GM13976 (cell line): ENCODE measurements at places on chromosomes 1 and 21.

- DNase-seq = no peak
Measured at GRCh38 chr1:180232521-180233043, 2.5 kb downstream of the LHX4 start.

- peak; percentile 23 for DNase-seq
Measured at GRCh38 chr1:173020138-173020750, 30.5 kb downstream of the TNFSF18 start.

DNA sequence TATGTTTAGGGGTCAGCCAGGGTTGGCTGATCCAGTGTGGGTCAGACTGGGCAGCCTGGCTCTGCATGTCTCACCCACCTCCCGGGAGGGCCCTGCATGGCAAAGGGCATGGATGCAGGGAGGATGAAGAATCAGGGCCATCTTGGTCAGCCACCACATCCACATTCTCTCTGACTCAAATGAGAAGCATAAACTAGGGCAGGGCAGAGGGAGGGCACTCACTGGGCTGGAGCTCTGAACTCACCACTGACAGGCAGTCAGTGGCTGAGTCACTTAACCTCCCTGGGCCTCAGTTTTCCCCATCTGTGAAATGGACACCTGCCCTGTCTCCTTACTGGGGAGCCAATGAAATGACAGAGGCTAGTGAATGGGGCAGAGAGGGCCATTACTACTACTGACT is 4.3 kb upstream of the CELA2A start:
- no peak for DNase-seq

- no peak for DNase-seq
Measured at GRCh38 chr1:6462412-6463119, 3.4 kb downstream of the TNFRSF25 start.

DNA sequence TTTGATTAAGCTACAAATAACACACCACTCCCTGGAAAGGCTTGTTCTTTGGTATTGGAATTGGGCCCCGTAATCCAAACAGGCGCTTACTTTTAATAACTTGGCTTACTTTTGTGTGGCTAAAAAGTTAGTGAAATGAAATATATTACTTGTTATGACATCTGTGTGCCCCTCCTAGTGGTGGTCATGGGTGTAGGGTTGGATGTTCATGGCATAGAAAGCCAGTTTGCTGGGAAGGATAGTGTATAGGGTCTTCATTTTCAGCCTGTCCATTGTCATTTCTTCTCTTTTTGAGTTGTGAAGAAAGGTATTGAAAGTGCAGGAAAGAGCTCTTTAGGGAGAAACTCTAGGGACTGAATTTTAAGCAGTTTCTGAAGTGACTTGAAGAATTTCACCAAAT is 5.9 kb downstream of the CDC14A start:
- DNase-seq = no peak

- peak; percentile 63 for DNase-seq
Measured at GRCh38 chr1:181179987-181180365, 91.5 kb downstream of the IER5 start.

GRCh38 chr1:207407655-207408260 is 46.4 kb upstream of the CR2 start:
- no peak for DNase-seq

GRCh38 chr1:112389689-112390088 is 6.3 kb upstream of the CTTNBP2NL start:
- no peak for DNase-seq

DNA sequence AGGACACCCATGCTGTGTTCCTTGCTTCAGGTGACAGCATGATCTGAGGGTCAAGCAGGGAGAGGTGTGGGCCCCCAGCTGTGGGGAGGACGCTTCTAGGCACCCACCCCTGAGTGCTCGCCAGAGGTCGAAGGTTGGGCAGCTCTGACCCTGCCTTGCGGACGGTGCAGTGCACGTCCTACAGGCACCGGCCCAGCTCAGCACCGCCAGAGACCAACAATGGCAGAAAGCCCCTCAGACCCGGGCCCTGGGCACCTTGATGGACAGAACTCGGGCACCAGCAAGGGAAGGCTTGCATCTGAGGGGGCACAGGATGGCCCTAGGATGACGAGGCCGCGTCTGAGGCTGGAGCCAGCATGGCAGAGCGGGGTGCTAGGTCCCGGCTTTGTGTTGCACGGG is 24.7 kb downstream of the NADK start:
- DNase-seq = no peak

GRCh38 chr1:184615301-184615700 is 139.4 kb downstream of the EDEM3 start:
- no peak for DNase-seq

DNA sequence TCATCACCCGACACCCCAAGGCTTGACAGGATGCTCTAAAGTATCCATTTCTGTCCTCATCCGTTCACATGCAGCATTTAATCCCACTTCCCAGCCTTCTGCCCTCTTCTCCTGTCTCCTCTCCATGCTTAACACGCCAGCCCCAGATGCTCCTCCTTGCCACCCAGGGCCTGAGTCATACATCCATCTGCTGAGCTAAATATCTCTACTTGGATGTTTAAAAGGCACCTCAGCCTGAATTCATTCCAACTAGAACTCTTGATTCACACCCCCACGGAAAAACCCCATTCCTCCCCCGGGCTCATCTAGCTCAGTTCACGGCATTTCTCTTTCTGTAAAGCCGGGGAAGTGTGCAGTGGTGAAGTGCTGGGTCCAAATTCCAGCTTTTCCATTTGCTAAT is 27.7 kb downstream of the TEX35 start:
- no peak for DNase-seq

GRCh38 chr1:224639426-224639975 is 23.4 kb downstream of the CNIH3 start:
- DNase-seq = no peak

GRCh38 chr21:38533887-38534286 is 35.6 kb upstream of the ERG start:
- no peak for DNase-seq

- peak; percentile 75 for DNase-seq
Measured at GRCh38 chr1:43348809-43349593, 9.8 kb upstream of the CDC20 start.

DNA sequence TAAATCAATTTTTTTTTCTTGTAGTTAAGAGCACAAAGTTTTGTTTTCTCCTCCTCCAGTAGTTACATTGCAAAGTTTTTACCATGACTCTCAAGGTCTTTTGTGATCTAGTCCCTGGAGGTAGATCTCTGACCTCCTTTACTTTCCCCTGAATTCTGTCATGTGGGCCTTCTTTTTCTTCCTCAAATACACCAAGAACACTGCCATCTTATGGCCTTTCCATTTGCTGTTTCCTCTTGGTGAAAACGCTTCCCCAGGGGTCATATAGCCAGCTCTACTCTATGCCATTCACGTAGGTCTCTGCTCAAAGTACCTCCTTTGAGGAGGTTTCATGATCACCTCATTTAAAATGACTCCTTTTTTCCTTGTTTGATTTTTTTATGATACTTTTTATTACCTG is 2.7 kb downstream of the DDX20 start:
- no peak for DNase-seq

- DNase-seq = no peak
Measured at GRCh38 chr1:24406788-24407187, 6.8 kb downstream of the STPG1 start.

DNA sequence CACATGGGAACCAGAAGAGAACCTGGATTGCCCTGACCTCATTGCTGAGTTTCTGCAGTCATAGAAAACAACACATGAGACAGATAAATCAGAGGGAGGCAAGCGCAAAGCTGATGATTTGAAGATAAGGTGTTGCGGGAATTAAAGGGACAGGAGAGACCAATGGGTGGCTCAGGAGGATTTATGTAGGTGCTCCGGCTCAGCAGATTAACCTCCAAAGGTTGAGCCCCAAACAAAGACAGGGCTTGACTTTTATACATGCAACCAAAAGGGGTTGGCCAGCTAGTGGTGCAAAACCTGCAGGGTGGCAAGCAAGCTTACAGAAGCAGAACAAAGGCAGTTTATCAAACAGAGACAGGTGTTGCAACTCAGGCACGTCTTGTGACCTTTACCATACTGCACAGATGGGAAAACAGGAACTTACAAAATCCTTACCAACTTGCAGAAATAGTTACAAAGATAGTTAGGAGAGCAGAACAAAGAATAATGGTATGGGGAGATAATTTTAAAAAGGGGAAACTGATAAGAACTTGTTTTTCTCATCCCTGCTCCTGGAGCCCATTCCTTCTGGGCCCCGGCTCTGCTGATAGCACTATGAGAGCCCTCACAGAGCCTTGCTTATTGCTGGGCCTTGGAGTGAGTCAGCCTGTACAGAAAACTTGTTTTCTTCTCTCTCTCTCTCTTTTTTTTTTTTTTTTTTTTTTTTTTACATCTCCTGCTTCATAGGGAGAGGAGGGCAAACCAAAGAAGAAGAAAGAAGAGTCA is 93.6 kb downstream of the SNRPE start:
- no peak for DNase-seq

GRCh38 chr1:119209596-119210295 is 69.3 kb upstream of the WARS2 start:
- no peak for DNase-seq

DNA sequence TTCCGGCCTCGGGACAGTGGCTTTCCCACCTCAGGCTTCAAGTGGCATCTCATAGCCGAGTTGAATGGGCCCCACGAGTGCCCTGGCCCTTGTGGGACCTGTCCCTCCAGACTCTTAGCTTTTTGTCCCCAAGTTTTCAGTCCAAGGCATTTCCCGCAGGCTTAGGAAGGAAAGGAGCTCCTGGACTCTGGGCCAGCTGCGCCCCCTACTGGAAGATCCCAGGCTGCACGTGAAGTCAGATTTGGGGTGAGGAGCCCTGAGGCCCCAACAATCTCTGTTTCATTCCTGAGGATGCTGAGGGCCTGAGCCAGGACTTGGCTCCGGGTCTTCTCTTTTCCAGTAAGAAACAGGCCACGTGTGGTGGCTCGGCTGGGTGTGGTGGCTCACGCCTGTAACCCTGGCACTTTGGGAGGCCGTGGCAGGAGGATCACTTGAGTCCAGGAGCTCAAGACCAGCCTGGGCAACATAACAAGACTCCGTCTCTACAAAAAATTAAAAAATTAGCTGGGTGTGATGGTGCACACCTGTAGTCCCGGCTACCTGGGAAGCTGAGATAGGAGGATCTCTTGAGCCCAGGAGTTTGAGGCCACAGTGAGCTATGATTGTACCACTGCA is 67.4 kb downstream of the ARHGEF10L start:
- peak; percentile 85 for DNase-seq

DNA sequence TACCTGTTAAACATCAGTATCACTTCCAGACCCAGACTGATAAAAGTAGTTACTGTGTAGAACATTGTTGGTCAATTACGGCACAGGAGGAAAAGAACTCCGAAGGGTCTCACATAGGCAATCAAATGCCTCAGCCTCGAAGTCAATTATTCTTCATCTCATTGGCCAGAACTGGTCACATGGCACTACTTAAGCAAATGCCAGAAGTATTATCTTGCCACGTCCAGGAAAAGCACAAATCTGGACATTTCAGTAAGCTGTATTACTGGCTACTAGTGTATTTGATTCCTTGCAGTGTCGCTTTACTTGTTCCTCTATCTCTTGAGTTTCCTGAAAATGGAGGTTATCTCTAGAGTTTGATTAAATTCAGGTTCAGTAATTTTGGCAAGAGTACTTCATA is 24.4 kb downstream of the DIO1 start:
- DNase-seq = no peak

DNA sequence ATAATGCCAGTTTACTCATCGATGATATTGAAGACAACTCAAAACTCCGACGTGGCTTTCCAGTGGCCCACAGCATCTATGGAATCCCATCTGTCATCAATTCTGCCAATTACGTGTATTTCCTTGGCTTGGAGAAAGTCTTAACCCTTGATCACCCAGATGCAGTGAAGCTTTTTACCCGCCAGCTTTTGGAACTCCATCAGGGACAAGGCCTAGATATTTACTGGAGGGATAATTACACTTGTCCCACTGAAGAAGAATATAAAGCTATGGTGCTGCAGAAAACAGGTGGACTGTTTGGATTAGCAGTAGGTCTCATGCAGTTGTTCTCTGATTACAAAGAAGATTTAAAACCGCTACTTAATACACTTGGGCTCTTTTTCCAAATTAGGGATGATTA is 13.7 kb downstream of the GGPS1 start:
- no peak for DNase-seq

DNA sequence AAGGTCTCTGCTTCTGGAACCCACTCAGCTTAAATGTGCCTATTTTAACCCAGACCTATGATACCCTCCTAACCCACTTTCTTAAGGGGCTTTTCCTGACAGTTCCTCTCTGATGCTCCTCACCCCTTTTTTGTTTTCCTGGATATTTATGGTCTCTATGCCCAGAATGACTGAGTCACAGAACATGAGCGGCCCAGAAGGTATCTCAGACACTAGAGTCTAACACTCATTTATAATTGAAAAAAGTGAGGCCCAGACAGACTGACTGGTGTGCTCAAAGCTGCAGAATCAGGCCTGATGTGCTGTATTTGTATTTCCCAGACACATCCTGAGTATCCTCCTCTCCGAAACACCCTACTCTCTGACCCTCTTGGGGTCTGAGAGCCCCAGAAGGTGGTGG is 44.0 kb downstream of the LRRC71 start:
- no peak for DNase-seq
